ENCODE measurements at places on chromosomes 11 and 22.
A peak's percentile ranks its signal among the peaks of the same experiment; 100 is the strongest.

DNA sequence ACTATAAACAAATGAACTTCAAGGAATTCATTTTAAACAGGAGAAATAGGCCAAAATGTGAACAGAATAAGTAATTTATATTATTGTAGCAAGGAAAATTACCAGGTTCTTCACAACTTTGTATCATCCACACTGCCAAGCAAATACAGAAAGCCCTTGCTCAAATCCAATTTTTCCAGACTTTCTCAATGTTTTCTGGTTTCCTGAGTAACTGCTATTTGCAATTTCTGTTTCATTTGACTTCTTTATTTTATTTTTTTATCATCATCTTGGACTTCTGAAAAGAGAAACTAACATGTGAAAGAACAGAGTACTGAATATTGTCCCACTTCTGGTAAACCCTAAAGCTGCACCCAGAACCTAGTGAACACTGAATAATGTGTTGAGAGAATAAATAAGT lies 61.0 kb downstream of the SLC1A2 start:
- H3K4me3 ChIP-seq, result no peak overlapping the region
- no peaks in the 10 kb centered on the region for H3K27me3 ChIP-seq
- no peaks in the 10 kb centered on the region for H3K36me3 ChIP-seq
- no peak overlapping the region for H3K27ac ChIP-seq
- no peak for DNase-seq
- H3K4me1 ChIP-seq, result no peaks in the 10 kb centered on the region

DNA sequence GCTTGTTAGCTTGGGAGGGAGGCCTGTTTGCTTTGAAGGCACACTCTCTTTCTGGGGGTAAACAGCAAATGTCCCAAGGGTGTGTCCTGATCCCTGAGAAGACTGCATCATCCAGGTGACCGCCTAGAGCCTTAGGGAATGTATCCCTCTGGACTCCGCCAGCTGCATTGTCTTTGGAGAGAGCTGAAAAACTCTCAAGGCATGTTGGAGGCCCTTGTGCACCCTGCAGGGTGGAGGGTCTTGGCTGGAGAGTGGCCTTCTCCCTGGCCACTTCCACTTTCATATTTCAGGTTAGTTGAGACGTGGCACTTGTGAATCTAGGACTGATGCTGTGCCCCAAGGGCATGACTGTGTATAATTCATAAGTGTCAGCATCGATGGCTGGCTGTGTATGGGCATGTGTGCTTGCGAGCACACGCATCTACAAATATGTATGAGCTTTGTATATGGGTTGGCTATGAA lies 70.6 kb downstream of the ZBTB16 start:
- H3K36me3 ChIP-seq, result peaks cover 26% of the 10 kb centered on the region
- H3K4me3 ChIP-seq, result no peak overlapping the region
- H3K4me1 ChIP-seq, result peaks cover 32% of the 10 kb centered on the region
- DNase-seq, result no peak

- no peak overlapping the region for H3K4me3 ChIP-seq
- H3K36me3 ChIP-seq, result no peaks in the 10 kb centered on the region
- no peak for DNase-seq
- H3K4me1 ChIP-seq, result no peaks in the 10 kb centered on the region
These were observed 622.8 kb downstream of the BRD1 start for GRCh38 chr22:49204599-49205482.

GRCh38 chr22:35288116-35288515 lies 11.6 kb upstream of the TOM1 start:
- no peaks in the 10 kb centered on the region for H3K4me1 ChIP-seq
- DNase-seq, result no peak
- H3K27me3 ChIP-seq, result no peaks in the 10 kb centered on the region
- peaks cover 23% of the 10 kb centered on the region for H3K36me3 ChIP-seq
- H3K27ac ChIP-seq, result no peak overlapping the region
- no peak overlapping the region for H3K4me3 ChIP-seq

DNA sequence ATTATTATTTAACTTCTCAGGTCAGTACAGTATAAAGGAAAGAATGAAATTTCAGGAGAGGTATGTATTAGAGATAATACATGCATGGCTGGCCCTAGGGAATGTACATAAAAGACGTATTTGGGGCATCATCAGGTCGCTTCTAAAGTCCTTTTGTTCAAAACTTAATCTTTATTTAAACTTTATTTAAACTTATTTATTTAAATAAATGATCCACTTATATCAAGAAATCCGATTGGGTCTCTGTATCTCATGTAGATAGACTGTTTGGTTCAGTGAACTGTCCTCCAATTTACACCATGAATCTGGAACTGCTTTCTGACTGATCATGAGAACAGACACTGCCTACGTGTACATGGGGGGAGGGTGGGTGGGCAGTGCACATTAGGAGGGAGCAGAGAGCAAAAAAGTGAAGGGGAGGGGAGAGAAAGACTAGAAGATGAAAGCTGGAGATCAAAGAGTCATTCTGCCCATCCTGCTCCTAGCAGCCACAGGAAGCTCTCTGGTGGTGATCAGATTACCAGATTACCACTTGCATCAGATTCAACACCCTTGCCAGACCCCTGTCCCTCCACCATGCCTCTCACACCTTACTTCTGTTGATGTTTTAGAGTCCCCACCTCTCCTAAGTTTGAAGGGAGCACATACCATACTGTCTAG lies 92.1 kb upstream of the MTMR2 start:
- H3K4me1 ChIP-seq, result peaks cover 6% of the 10 kb centered on the region
- no peak overlapping the region for H3K4me3 ChIP-seq
- H3K27ac ChIP-seq, result no peak overlapping the region
- H3K36me3 ChIP-seq, result no peaks in the 10 kb centered on the region
- H3K27me3 ChIP-seq, result no peaks in the 10 kb centered on the region

GRCh38 chr22:43861529-43861928 lies 784 bp downstream of the SULT4A1 start:
- H3K36me3 ChIP-seq, result no peaks in the 10 kb centered on the region
- DNase-seq, result no peak
- no peaks in the 10 kb centered on the region for H3K27me3 ChIP-seq
- H3K4me3 ChIP-seq, result peak overlapping the region; percentile 85

DNA sequence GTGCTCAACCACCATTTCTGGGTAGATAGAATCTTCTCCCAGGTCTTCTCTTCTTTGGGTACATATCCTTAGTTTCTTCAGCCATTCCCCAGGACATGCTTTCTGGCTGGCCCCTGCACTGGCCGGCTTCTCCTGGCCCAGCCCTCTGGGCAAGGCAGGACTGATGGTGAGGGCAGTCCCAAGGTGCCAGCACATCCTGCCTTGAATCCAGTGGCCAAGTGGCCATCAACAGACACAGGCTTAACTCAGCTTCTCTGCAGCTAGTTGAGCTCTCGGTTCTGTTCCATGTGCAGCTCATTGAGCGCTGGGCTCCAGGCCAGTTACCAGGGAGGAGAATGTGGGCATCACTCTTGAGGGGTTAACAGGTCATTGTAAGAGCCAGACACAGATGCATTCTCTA lies 17.6 kb downstream of the SMIM38 start:
- H3K4me3 ChIP-seq, result no peak overlapping the region
- no peak overlapping the region for H3K27ac ChIP-seq
- no peaks in the 10 kb centered on the region for H3K4me1 ChIP-seq
- H3K36me3 ChIP-seq, result no peaks in the 10 kb centered on the region
- no peaks in the 10 kb centered on the region for H3K27me3 ChIP-seq

DNA sequence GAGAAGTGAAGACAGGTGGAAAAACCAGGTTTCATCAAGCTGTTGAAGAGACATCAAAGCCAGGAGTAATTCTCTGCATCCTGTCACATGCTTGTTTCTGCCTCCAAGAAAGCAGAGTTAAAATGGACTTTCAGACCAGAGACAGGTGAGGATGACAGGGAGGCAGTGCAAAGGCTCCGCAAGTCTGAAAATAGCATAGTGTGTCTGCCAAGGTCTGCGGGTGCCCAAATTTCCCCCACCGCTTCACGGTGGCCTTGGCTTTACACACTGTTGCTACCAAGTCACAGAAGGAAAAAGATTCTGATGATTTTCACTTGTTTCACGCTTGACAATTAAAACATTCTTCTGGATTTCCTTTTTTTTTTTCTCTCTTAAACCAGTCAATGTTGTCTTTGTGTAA lies 44.2 kb downstream of the SNX19 start:
- no peaks in the 10 kb centered on the region for H3K27me3 ChIP-seq
- H3K4me3 ChIP-seq, result no peak overlapping the region
- no peak overlapping the region for H3K27ac ChIP-seq
- DNase-seq, result no peak
- no peaks in the 10 kb centered on the region for H3K4me1 ChIP-seq

All from neuronal stem cell (in vitro differentiated cells).